ENCODE measurements at places on chromosomes 4 and X.

GRCh38 chrX:40563784-40564183 lies 17.0 kb upstream of the ATP6AP2 start:
- no peak for DNase-seq

- no peak for DNase-seq
These were observed 204.9 kb downstream of the SMARCA1 start for GRCh38 chrX:129318375-129318774.

DNA sequence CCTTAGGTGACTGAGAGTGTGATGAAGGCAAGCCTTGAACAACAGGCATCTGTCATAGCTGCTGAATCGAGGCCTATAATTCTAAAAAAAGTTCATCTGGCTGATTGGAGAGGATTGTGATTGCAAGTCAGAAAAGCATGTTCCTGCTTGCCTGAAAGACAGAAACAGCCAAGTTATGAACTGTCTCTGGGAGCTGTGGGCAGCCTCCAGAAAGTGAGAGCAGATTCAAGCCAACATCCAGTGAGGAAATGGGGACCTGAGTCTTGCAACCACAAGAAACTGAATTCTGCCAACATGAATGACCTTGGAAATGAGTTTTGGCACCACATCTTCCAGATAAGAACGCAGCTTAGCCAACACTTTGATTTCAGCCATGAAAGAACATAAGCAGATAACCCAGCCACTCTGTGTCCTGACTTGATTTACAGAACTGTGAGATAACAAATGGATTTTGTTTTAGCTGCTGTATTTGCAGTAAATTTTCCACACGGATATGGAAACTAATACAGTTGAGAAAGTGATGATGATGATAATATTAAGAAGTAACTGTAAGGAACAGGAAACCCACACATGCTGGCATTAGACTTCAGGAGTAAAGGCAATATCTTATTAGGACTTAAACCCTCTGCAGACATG lies 240.3 kb upstream of the NDST3 start:
- no peak for DNase-seq

DNA sequence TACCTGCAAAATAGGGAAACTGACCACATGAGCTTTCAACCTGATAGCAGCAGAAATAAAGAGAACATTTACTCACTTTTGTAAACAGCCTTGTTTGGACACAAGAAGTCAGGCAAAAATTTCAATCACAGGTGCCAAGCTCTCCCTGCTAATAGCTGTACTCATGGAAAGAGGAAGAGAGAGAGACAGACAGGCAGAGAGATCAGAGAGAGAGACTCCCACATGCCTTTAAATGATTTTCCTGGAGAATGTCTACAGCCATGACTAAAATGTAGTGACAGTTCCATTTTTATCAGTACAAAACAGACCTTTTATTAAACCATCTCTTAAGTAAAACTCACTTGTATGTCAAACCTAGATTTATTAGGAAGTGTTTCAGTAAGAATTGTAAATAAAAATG lies 752.9 kb downstream of the TRAM1L1 start:
- no peak for DNase-seq

DNA sequence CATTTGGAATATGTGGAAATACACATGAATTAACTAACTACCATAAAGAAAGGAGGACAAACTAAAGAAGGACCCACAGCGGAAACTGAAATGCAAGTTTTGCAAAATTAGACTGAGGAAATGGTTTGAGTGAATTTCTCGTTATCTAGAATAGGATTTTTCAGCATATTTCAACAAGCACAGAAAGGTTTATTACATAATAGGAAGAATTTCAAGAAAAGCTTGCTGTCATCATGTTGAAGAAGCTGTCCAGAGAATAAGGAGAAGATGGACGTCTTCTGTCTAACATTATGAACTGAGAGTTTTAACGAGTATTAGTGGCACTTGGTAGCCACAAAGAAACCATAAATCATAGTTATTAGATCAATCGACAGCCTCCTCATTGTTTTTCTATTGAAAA lies 45.0 kb downstream of the TEC start:
- no peak for DNase-seq

DNA sequence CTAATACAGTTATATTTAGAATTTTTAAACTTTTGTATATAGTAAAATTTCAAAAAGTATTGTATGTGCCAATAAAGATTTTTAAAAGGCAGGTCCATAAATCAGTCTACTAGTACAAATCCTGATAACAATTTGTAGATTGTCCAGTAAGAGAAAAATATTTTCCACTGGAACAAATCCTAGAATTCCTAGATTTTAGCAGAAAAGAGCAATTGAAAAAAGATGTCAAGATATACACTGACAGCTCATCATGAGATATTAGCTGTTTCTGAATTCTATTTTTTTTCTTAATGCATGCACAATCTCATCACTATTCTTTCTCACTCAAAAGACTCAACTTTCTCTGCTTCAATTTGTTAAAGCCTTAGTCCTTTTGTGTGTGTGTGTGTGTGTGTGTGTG lies 289.2 kb upstream of the MAD2L1 start:
- no peak for DNase-seq

- DNase-seq = no peak
These were observed 137.4 kb downstream of the DCLK2 start for GRCh38 chr4:150215601-150216000.

- DNase-seq = no peak
These were observed 30.4 kb upstream of the APELA start for GRCh38 chr4:164846566-164846965.

GRCh38 chr4:54585321-54586000 lies 72.3 kb upstream of the KIT start:
- no peak for DNase-seq

All from activated T-cell treated with anti-CD3 and anti-CD28 coated beads, Interleukin-2, amount 50 U/mL, for 4 hours (primary cell).